ENCODE measurements at places on chromosomes 11 and 22.

- no peak for DNase-seq
These were observed 268.4 kb downstream of the FAM76B start for GRCh38 chr11:95521133-95521542.

DNA sequence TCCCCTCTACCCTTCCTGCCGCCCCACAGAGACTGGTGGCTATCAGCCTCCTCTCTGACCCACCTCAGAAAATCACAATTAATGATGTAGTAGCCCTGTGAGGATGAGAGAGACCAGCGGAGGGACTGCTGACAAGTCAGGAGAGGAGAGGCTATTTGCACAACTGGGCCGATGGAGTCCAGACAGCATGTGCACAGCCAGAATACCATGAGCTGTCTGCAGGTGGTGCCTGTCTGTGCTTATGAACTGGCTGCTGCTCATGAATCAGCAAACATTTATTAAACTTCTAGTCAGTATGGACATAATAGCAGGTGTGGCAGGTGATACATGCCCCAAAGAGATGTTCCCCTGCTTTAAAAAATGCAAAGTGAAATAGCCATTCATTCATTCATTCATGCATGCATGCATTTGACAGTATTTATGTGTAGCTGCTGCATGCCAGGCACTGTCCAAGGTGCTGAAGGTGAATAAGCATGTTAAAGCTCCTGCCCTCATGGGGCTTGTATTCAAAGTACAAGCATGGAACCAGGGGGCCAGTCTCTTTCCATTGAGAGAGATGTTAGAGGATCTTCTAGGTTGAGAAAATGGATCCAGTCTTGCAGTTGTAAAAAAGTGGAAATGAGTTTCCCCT is 141.3 kb downstream of the GRIK4 start:
- DNase-seq, result no peak

DNA sequence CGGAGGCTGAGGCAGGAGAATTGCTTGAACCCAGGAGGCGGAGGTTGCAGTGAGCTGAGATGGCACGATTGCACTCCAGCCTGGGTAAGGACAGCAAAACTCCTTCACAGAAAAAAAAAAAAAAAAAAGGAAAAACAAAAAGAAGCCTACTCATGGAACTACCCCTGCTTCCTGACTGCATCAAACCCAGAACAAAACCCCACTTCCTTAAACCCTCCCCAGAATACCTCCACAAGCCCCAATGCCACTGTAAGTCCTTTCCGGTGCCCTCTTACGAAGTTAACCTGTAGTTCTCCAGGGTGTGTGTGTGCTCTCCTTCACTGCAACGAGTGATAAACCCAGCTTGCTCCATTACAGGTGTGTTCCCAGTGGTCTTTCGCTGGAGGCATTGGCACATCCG is 8.6 kb upstream of the TOLLIP start:
- DNase-seq, result no peak

- DNase-seq, result no peak
These were observed 3.5 kb upstream of the ZNF74 start for GRCh38 chr22:20390394-20390907.

DNA sequence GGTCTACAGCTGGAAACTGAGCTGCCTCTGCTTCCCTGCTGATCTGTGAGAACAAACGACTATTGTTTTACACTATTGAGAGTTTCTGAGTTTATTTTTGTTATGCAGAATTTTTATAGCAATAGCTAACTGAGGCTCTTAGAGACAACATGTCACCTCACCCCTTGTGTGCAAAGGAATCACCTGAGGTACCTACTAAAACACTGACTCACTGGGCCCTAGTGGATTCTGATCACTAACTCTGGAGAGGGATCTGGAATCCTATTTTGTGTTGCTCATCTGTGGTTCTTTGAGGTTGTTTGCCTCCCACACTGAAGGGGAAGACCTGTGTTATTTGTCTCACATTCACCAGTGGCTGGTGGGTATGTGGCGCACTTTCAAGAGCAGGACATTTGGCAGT is 13.4 kb upstream of the B3GAT1 start:
- DNase-seq, result no peak

DNA sequence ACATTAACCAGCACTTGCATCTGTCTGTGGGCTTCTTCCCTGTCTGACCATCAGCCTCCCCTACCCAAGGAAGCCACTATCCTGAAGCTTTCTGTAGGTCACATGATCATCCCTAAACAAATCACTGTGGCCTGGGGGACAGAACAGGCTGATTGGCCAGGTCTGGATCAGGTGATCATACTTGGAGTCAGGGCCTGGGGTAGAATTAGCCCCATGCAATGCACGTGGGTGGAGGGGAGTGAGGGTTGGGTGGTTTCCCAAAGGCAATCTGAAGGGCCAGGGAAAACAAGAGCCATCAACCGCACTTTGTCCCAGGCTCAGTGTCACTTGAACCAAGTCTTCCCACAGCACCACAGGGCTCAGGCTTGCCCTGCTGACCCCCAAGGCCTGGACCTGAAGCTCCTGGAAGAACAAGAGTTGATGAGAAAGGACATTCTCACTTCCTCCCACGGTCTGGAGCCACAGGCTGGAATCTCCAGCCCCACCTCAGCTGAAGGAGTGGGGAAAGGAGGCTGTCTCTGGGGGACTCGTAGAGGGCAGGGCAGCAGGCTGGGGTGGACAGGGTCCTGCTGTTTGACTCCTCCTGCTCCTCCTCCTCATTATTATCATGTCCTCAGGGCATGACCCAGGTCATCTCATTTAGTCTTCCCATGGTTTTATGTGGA is 31.5 kb upstream of the TSPAN18 start:
- no peak for DNase-seq

DNA sequence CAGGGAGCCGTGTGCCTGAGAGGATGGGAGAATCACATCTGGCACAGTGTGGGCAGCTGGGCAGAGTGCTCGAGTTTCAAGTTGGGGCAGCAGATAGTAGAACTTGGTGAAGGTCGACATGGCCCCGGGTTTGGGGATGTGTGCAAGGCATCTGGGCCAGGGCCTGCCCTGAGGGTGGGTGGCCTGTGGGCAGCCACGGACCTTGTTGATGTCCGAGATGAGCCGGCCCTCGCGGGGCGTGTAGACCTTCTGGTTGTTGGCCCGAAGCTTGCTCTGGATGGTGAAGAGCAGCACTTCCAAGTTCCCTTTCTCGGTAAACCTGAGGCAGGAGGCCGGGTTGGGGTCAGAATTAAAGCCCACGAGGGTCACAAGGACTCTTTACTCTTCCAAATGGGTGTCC is 20.3 kb downstream of the SPTBN2 start:
- no peak for DNase-seq

- no peak for DNase-seq
These were observed 59.4 kb upstream of the CHRM4 start for GRCh38 chr11:46450846-46451477.

DNA sequence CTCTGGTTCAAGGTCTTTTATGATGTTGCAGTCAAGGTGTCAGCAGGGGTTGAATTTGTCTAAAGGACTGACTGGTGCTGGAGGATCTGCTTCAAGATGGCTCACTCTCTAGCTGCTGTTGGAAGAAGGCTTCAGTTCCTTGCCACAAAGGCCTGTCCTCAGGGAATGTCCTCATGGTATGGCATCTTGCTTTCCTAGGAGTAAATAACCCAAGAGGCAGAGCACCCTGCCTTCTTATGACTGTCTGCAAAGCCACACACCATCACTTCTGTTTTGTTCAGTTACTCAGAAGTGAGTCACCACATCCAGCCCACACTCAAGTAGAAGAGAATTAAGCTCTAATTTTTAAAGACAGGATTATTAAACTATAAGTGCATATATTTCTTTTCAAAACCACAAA is 45.2 kb downstream of the PLAAT5 start:
- DNase-seq, result no peak

DNA sequence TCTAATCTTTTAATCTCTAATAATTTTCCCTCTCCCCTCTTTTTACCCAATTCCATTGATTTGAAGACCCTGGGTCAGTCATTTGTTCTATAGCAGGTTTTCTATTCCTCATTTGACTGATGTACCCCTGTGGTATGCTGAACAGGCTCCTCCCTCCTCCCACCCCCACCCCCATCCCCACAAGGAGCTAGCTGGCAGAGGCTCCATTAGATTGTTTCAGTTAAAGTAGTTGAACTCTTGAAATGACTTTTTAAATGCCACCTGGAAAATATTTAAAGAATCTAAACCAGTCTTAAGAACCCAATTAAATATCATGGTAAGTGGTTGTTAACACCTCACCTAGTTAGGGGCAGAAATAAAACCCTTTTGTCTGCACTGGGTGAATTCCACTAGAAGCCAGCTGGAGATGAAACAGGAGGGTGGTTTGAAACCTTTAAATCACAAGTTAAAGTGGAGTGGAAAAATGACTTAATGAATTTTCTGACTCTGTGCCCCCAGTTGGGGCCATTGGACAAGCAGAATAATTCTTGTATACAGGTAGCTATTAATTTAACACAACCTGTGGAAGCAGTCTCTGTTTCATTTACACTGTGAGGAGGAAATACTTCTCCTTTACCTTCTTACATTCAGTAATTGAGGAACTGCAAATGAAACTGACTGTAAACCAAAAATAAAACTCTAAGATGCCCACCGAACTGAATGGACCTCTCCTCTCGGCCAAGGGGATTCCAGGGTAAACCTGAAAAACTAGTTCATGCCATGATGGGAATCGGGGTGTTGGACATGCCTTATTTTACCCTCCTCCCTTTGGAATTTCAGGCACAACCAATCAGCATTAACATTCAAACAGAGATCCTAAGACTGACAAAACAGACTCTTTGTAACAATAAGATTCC is 30.7 kb downstream of the PRR5L start:
- no peak for DNase-seq

GRCh38 chr11:131640320-131640719 is 269.9 kb downstream of the NTM start:
- DNase-seq, result no peak

GRCh38 chr11:69383372-69384250 is 89.7 kb downstream of the MYEOV start:
- DNase-seq, result no peak

DNA sequence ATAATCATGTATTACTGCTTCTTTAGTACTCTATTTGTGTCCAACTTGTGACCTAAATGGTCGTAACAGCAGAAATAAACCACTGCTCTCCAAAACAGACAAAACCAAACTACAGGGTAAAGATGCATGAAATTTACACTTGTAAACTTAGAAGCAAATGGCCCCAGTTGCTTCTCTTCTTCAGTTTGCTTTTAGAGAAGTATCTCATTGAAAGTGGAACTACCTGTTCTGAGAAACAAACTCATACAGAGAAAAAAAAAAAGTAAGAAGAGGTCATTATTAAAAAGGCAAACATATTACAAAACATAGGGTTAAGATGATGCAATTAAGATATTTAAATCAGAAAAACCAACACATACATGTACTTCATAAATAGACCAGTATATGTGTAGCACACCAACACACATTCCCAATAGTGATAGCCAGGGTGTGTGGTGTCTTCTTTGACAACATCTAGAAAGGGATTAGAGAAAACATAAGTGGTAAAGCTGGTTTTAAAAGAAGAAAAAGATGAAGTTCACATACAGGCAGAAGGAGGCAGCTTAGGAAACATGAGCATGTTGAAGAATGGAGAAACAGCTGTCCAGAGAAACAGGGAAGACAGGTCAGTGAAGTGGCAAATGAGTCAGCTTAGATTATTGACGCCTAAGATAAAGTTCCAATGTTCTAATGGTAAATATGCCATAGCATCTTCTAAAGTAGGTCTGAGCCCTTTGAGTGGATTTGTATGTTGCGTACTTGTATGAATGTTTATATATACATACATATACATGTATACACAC is 844.7 kb upstream of the CCDC90B start:
- no peak for DNase-seq

- peak; percentile 62 for DNase-seq
These were observed 1.4 kb downstream of the CCDC73 start for GRCh38 chr11:32792948-32793475.

DNA sequence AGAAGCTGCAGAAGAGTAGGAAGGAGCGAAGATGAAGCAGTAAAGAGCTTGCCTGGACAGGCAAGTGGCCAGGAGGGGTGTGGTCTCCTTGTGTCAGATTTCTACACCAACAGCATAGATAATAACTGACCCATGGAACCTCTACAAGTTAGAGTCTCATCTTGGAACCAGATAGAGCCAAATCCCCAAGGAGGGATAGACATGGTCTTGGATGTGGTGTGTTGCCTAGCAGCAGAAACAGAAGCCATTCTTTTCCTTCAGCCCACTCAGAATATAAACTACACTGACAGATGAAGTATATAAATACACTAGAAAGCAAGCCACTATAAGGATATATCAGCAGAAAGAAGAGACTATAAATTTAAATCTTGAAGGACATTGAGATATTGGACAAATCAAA is 4.3 kb upstream of the CARD16 start:
- no peak for DNase-seq

GRCh38 chr11:14611939-14612338 is 31.7 kb upstream of the PDE3B start:
- DNase-seq, result peak; percentile 64

DNA sequence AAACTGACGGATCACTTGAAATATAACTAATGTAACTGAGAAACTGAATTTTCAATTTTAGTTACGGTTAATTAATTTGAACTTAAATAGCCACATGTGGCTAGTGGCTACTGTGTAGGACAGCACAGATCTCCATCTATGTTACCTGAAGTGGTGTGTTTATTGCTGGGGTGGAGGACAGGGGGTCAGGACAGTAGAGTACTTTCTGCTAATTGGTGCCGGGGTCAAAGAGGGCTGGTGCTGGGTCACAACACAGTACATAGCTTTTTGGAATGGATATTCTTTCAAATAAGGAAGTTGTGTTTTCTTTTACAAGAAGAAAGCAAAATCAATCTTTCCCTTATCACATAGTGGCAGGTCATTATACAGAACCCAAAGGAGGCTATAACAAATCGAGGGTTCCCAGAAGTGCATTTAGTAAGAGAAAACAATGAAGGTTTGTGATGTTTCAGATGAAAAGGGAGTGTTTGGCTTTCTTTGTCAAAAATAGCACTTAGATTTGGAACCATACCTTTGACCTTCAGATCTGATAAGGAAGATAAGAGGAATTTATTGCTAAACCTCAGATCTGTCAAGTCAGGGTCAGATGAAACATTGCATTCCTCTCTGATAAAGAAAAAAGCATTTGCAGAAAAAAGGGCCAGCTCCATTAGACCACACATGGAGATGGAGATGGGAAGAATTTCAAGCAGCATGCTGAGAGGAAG is 384.5 kb downstream of the AASDHPPT start:
- no peak for DNase-seq

DNA sequence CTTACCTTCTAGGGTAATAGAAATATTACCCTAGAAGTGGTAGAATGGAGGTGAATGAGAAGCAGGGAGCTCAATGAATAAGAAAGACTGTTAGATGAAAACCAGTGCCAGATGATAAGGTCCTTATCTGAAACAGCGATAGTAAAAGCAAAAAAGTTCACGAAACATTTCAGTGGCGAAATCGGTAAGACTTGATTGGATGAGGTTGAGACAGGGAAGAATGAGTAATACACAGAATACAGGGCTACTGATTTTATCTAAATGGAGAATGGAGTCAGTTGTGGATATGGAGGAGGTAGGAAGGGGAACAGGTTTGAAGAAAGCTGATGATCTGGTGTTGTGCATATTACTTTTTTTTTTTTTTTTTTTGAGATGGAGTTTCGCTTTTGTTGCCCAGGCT is 96.5 kb downstream of the GALNT18 start:
- no peak for DNase-seq

GRCh38 chr11:1054143-1055108 is 17.9 kb upstream of the MUC6 start:
- no peak for DNase-seq

- DNase-seq, result no peak
These were observed 20.1 kb downstream of the OOSP3 start for GRCh38 chr11:59898650-59899049.

- DNase-seq, result no peak
These were observed 5.2 kb downstream of the DDB1 start for GRCh38 chr11:61327669-61328071.
